ENCODE measurements at places on chromosomes 12 and 14.

GRCh38 chr14:85572845-85573244, 42.9 kb downstream of the FLRT2 start:
- peak; percentile 58 for DNase-seq

DNA sequence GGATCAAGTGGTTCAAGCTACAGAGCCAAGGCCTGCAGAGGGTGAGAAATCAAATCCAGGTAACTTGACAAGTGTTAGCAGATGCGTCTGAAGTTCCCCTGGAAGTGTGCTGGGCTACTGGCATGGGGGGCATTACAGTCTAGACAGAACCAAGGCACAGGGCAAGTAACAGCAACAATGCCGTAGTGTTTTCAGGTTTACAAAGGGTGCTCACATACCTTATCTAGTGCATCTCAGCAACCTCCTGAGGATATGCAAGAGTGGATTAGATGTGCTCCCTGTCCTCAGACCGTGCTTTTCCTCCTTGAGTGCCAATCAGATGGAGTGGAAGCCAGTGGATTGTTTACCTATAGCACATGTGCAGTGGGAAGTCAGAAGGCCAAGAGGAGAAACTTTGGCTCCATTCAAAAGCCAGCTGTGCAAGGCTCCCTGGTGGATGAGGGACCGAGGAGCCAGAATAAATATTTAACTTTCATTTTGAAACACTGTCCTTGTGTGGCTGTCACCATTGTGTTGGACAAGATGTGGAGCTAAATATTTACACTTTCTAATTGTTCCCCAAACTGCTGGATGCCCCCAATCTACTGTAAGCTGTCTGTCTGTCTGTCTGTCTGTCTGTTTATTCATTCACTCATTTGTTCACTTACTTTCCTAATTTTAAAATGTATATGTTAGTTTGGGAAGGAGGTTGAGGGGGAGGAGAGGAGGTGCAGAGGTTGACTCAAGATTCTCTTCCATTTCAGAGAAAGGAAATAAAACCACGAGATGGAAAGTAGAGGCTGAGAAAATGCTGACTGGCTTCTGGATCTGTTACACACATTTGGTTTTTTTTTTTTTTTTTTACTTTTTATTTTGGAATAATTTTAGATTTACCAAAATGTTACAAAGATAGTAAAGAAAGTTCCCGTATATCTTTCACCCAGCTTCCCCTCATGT, 184.0 kb upstream of the PARP11 start:
- no peak for DNase-seq

DNA sequence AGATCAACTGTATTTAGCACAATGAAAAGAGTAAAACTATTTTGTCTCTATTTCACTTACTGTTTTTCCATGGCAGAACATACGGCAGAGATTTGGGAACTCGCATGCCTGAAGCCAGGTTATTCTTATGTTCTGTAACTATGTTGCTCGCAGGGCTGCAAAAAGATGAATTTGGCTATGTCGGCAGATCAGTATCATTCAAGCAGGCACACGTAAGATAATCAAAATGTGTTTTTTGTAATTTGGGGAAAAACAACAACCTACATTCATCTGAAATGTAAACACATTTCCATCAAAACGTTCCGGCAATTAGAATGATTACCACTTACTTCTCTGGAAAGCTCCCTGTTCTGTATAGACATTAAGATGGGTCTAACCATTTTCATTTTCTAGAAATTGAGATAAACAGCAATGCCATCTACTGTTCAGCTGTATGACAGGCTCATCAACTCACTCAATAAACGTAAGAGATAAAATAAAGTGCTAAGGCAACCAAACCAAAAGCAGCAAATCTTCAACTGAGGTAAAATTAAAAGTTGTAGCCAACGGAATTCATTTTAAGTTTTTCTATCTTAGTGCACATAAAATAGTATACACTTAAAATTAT, 13.0 kb downstream of the GTSF1 start:
- no peak for DNase-seq

- DNase-seq, result no peak
These were observed 29.1 kb downstream of the GABARAPL1 start for GRCh38 chr12:10241727-10242126.

DNA sequence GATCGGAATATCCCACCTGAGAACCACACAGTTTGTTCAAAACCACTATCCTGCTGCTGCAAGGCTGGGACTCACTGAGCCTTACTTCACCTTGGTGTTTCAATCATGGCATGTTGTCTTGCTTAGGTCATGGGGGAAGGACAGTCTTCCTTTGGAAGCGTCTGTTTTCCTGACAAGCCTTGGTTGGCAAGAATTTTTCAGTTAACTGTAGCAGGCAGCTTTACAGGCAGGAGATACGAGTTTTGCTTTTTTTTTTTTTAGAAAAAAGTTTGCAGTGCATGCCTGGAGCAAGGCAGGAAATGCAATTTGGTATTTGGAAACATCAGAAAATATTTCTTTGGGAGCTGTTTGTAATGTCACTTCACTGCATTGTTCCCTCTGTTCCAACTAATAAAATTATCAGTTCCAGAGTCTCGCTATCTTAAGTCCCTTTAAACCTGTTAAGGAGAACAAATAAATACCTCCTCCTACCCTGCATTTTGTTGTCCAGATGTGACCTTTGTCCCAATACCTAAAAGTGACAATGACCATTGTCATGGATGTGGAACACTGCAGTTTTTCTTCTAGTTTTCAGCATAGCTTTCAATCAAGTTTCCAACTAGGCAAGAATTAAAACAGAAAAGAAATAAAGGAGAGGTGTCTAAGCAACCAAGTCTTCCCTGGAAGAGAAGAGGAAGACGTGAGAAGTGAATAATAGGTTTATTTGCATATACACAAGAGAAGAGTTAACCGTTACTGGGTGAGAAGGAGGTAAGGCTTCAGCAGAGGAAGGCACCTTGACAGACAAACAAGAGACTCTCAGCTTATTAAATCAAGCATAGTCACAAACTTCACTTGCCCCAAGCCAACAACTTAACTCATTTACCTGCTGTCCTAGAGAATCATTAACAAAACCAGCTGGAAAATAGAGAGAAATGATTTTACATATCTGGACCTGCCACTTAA, 71.4 kb upstream of the ACTN1 start:
- no peak for DNase-seq

DNA sequence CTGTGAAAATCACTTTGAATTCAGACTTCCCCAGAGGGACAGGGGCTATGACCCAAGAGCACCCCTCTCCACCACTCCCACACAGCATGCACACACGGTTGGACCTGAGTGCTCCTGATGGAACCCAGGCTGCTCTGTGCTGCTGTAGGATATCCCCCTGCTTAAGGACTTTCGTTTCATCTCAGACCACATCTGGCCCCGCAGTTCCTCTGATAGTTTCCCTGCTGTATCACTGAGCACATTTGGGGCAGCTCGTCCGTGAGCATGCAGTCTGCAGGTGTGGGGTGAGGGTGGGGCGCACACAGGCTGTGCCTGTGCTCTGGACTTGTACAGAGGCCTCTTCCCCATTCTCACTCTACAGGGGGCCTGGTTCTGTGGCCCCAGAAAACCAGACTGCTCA, 345.2 kb upstream of the FKBP4 start:
- no peak for DNase-seq

DNA sequence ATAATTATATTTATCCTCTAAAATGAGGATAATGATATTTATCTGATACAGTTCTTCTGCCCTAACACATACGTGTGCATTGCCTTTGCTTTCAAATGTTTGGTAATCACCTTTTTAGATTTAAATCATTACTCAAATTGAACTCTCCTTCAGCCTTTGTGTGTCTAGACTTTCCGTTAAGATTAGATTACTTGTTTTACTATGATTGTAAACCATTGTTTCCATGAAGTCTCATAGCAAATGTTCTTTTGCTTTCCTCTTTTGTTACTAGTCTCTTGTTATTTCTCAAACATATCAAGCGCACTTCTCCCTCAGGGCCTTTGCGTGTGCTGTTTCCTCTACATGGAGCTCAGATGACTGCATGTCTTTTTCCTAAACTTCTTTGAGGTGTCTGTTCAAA, 63.7 kb downstream of the ETV6 start:
- no peak for DNase-seq

DNA sequence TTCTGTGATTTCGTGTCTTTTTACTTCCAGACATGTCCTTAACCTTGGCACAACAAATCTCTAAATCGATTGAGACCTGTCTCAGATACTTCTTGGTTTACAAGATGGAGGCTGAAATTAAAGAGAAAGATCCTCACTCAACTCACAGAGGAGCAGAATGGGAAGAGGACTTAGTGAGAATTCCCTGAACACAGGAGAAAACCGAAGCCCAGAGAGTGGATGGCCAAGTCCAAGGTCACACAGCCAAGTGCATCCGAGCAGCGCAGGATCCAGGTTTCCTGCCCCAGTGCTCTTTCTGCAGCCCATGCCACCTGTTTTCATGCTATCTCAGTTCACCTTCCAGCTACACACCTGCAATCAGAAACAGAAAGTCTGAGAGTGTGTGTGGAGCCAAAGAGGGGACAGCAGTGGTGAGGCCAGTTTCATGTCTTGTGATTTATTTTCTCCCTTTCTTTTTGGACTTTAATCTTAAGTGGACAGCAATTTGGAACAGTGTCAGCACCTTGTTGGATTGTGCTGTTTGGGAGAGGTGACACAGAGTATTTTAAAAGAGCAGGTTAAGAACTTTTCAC, 22.9 kb upstream of the TCL1B start:
- DNase-seq, result no peak

GRCh38 chr12:54160769-54161480, 27.9 kb downstream of the SMUG1 start:
- no peak for DNase-seq

GRCh38 chr12:123976227-123976826, 3.3 kb downstream of the ZNF664 start:
- DNase-seq, result no peak

- no peak for DNase-seq
These were observed 96.0 kb downstream of the ATXN2 start for GRCh38 chr12:111503116-111503515.

GRCh38 chr12:69898236-69898635, 73.2 kb downstream of the MYRFL start:
- no peak for DNase-seq

GRCh38 chr14:106879241-106879640, 1352.9 kb downstream of the TMEM121 start:
- DNase-seq, result no peak

GRCh38 chr14:103500148-103500990, 22.3 kb downstream of the CKB start:
- peak; percentile 79 for DNase-seq

- no peak for DNase-seq
These were observed 4.6 kb downstream of the GOLGA3 start for GRCh38 chr12:132824053-132824452.

GRCh38 chr14:99819514-99819913, 26.3 kb downstream of the EML1 start:
- DNase-seq, result no peak
